ENCODE measurements at places on chromosomes 5 and 9. TPM values are rescaled to one million over a fixed set of nuclear protein-coding genes. Genes with fewer than 3 reads are reported as not detected.

IL5 gene
- total RNA-seq, result not detected

GRCh38 chr5:157924931-157925729, 66.2 kb upstream of the CLINT1 start:
- no peak for DNase-seq

FAM151B gene
- 0.69 TPM for total RNA-seq

- no peak for DNase-seq
These were observed 102.4 kb upstream of the PCSK5 start for GRCh38 chr9:75788006-75788634.

- DNase-seq, result no peak
These were observed 273.5 kb upstream of the CCNG1 start for GRCh38 chr5:163163858-163164257.

DMRT3 gene
- not detected for total RNA-seq

DNA sequence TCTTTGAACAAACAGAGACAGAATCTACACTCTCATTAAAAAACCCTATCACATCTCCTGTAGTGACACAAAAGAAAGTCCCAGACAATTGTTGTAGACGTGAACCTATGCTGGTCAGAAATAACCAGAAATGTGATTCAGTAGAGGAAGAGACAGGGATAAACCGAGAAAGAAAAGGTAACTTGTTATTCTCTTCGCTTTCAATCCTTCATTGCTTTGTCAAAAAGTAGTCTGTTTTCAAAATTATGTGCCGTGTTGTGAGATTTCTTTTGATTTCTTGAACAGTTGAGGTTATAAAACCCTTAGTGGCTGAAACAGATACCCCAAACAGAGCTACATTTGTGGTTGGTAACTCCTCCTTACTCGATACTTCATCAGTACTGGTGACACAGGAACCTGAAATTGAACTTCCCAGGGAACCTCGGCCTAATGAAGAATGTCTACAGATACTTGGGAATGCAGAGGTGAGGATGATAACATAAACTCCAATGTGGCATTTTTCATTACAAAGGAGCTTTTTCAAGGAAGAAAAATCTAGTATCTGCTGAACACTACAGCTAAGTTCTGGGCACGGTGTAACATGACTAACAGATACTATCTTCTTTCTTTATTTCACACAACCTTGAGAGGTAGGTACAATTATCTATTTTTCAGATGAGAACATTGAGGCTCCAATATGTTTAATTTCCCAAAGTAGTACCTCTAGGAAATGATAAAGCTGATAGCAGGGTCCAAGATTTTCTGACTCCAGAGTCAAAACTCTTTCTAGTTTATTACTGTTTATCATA, 14.3 kb downstream of the HMGCR start:
- no peak for DNase-seq

GRCh38 chr5:103896593-103896992, 334.0 kb upstream of the NUDT12 start:
- no peak for DNase-seq

GRCh38 chr5:150325426-150325825, 22.7 kb upstream of the ARSI start:
- DNase-seq, result no peak

DNA sequence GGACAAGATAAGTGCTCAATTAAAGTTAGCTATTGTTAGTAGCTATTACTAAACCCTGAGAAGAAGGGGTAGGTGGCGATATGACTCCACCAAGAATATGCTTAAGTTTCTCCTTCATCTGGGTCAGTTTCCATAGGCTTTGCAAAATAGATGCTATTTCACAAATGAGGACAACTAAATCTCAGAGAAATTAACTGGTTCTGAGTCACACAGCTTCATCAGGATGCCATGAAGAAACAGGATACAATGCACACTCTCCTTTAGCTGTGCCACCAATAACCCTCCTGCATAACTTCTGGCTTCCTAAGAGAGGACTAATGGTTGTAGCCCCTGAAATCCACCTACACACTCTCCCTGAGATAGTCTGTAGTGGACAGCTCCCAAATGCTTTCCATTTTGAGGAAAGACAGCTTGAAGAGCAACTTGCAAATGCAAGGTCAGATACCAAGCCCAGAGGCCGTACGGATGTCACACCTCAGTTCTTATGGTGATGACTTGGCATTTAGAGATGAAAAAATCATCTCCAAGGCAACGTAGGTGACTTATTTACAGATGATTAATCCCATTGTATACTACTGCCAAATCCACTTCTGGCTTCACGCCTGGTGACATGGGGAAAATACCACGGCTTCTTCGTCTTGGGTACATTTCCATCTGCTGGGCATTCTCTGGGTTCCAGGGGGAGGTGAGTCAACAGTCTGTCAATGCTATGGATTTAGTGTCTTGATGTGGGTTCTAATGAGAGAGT, 251.4 kb upstream of the IL12B start:
- no peak for DNase-seq

DNA sequence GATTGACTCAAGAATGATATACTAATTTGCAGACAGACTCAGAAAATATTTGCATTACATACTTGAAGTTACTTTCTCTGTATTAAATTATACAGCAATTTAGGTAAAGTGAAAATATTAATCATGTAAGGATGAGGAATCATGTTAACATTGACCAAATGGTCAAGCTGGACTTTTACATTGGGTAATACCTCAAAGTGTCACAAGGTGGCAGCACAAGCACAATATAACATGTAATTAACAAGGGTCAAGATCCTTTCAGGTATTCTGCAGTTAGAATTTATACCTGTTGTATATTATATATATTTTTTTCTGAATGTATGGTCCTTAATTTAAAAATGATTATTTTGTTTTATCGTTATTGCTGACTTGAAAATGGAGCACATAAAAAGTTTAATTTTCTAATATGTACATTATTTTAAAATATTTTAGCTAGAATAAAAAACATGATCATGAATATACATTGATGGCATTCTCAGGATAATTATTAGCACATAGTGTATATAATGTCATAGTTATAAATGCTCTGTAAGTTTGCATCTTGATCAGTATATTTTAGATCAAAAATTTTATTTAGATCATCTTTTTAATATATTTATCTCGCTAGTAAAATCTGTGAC, 8.6 kb downstream of the HAPLN1 start:
- no peak for DNase-seq

DNA sequence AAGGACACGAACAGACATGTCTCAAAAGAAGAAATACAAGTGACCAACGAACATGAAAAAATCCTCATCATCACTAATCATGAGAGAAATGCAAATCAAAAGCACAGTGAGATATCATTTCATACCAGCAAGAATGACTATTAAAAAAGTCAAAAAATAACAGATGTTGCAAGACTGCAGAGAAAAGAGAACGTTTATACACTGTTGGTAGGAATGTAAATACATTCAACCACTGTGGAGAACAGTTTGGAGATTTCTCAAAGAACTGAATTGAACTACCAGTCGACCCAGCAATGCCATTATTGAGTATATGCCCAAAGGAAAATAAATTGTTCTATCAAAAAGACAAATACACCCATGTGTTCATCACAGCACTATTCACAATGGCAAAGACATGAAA, 45.7 kb downstream of the FXN start:
- no peak for DNase-seq

DNA sequence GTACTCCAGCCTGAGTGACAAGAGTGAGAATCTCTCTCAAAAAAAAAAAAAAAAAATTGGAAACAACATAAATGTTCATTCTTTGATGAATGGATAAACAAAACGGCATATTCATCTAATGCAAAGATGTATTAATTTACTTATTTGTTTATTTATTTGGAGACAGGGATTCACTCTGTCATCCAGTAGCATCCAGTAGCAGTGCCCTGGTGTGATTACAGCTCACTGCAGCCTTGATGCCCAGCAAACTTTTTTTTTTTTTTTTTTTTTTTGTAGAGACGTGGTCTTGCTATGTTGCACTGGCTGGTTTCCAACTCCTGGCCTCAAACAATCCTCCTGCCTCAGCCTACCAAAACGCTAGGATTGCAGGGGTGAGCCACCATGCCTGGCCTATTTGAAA, 24.4 kb downstream of the OR2V2 start:
- no peak for DNase-seq

STC2 gene
- 4.1 TPM for total RNA-seq

TBC1D13 gene
- total RNA-seq, result 13.1 TPM

- DNase-seq, result no peak
These were observed 38.0 kb downstream of the FOXI1 start for GRCh38 chr5:170143710-170144109.

DNA sequence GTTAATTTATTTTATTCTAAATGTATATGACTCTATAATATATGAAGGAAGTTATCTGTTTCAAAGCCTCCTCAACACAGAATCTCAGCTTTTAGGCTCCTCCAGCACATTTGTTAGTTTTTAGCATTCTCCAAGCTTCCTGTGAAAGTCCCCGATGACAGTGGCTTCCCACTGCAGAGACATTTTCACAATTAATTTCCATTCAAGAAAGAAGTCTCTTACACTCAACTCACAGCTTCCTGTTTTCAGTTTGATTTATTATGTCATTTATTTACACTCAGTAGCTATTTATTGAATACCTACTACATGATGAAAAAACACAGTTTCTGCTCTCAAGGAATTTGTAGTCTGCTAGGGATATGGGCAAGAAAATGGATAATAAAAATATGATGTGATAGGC, 2228.2 kb upstream of the WWC1 start:
- no peak for DNase-seq

NDUFA8 gene
- 17.2 TPM for total RNA-seq

GRCh38 chr5:18805376-18805775, 1171.1 kb downstream of the TAF11L14 start:
- no peak for DNase-seq

- no peak for DNase-seq
These were observed 101.5 kb downstream of the DEPDC1B start for GRCh38 chr5:60598424-60598823.

PCDHGC4 gene
- total RNA-seq, result 2.8 TPM

GRCh38 chr5:136210259-136210658, 17.3 kb upstream of the SMIM32 start:
- DNase-seq, result no peak

- DNase-seq, result no peak
These were observed 37.9 kb downstream of the LMNB1 start for GRCh38 chr5:126814721-126815404.

DNA sequence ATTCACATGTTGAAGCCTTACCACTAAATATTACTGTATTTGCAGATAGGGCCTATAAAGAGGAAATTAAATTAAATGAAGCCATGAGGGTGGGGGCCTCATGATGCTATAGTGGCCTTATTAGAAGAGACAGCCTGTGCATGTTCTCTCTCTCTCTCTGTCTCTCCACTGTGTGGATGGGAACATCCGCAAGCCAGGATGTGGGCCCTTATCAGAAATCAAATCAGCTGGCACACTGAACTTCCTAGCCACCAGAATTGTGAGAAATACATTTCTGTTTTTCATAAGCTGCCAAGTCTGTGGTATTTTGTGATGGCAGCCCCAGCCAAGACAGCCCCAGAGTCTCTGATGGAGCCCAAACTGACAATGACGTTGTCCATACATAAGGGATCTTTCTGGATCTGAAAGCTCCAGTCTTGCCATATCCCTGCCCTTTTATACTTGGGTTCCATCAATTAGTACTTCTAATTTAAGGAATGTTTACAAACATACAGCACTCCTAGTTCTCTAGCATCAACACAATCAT, 300.5 kb upstream of the ATP10B start:
- no peak for DNase-seq

DNA sequence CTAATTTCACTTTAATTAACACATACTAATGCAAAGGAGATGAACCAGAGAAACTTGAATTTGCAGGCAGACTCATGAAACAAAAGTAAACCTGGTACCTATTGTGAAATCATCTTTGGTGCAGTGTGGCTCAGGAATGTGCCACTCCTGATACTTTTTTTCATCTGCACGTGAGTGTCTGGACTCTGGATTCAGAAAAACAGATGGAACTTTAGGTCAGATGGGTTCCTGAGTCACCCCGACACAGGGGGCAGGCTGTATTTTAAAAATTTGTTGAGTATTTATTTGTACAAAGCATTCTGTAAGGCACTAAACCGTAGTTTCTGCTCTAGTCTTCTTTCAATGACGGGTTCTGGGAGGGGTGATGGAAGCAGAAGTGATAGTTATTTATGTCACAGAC, 52.2 kb upstream of the TUT7 start:
- DNase-seq, result peak; percentile 51

DNA sequence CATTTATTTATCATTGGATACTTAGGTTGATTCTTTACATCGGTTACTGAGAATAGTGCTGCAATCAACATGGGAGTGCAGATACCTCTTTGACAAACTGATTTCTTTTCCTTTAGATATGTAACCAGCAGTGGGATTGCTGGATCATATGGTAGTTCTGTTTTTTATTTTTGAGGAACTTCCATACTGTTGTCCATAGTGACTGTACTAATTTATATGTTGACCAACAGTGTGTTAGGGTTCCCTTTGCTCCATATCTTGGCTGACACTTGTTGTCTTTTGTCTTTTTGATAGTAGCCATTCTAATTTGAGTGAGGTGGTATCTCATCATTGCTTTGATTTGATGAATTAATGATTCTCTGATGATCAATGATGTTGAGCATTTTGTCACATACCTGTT, 137.3 kb upstream of the PITX1 start:
- no peak for DNase-seq

DNA sequence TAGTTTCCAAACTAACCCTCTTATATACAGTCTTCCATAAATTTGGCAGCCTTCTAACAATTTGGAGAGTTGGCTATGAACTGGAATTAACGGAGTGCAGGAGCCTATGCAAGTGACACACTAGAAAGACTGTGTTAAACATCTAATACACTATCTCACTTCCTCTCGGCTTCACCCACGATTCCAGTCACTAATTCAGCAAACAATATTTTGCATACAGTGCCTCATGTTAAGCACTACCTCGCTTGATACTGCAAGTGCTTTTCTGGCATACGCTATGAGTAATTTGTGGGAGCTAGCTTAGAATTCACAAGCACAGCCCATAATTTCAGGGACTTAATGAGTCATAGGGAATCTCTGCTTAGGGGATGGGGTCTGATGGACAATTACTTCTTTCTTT, 102.5 kb downstream of the ST8SIA4 start:
- DNase-seq, result no peak

PCDHB2 gene
- total RNA-seq, result 3.7 TPM

DNA sequence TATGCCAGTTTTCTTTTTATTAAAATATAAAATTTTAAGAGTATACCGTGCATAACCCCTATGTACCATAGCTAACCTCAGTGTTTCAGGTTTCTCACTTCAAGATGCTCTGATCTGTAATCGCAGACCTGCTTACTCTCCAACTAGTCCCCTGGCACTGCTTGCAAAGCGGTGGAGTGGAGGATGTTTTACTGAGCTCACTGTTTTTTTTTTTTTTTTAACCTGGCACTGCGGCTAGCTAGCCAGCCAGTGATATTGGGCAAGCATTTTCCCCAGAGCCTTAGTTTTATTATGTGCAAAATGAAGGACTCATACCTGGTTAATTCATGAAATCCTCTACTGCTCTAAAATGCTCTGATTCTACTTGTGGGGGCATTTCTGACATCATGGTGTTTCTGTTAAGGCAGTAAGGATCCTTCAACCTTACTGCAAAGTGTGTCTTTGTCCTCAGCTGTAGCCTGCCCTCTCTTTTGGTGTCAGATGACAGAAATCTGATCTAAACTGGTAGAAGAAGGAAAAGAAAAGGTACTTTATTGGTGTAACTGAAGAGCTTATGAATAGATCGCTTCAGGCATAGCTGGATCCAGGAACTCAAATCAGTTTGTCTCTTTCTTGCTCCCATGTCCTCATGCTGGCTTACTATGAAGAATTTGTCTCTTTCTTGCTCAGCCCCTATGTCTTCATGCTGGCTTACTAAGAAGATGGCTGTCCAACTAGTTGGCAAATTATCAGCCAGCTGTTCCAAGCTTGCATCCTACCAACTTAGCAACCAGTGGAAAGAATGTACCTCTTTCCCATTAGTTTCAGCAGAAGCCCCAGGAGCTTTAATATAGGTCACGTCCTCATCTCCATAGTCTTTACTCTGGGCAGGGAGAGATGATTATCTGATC, 59.8 kb downstream of the DOCK2 start:
- DNase-seq, result no peak

All from lower leg skin (tissue), 4 donors.